ENCODE measurements at places on chromosomes 1 and 21. TPM values are rescaled to one million over a fixed set of nuclear protein-coding genes. Genes with fewer than 3 reads are reported as not detected.

DNA sequence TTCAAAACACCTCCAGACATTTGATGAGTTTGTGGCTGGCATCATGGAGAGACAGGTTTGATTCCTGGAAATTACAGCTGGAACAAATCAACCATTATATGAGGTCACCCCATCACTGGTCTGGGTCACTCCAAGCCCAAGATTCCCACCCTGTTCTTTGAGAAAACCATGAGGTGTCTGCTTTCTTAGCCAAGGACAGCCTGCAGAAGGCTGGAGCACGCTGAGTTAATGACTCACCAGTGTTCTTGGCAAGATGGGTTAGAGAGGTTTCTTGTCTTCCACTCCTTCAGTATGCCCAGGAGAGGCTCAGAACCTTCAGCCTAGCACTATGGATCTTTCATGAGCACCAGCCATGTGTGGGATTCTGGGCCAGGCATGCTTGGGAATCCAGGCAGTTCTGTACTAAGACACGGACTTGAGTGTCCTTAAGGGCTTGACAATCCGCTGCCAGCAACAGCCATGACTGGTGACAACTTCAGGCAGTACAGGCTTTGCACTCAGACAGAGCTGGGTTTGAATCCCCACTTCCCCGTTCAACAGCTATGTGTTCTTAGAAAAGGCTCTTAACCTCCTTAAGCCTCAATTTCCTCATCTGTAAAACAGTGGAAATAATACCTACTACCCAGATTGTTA lies 43.9 kb downstream of the GRHL3 start:
- no peak for DNase-seq

The TOR1AIP1 gene
- 50.1 TPM for total RNA-seq

The KIRREL1 gene
- total RNA-seq = 0.21 TPM

The ANKRD34A gene
- total RNA-seq = 6.1 TPM

The EPHA10 gene
- total RNA-seq = 0.43 TPM
